Vagina (tissue), 2 donors: ENCODE measurements at places on chromosomes 13 and 19.

GRCh38 chr19:10587022-10587838 lies at the start of gene AP1M2:
TSS of gene AP1M2 (minus strand) at chr19:10587312. CDS start at chr19:10587231, 81 bp downstream.
- no peak for DNase-seq
- no peak within 1 kb of the TSS for H3K4me3 ChIP-seq
- no peak within 1 kb of the TSS for H3K27ac ChIP-seq
- H3K36me3 ChIP-seq, result no peaks in the 10 kb centered on the region

- no peak for DNase-seq
- no peak overlapping the region for H3K27ac ChIP-seq
- no peaks in the 10 kb centered on the region for H3K36me3 ChIP-seq
- H3K4me1 ChIP-seq, result peaks cover 13% of the 10 kb centered on the region
These were observed 62.2 kb downstream of the CCNE1 start for GRCh38 chr19:29873801-29874575.

DNA sequence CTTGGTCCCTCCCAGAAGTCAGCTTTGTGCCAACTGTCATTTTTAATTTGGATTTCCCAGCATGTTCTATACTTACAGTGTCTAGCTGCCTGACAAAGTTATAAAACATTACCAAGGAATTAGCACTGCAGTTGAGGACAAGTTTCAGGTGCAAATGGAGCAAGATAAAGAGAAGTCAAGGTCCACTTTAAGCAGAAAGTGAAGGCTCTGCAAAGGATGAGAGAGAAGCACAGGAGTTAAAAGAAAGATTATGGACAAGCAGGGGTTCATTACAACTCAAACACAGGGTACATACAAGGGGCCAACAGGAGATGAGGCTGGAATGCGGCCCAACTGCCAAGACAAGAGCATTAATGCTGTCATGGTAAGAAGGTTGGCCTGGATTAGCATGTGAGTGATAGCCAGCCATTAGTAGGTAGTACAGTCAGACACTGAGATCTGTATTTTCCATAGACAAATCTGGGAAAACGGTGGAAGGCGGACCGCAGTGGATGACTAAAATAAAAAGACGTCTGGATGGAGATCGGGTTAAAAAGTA lies 17.6 kb downstream of the UBL3 start:
- no peak overlapping the region for H3K4me3 ChIP-seq
- no peaks in the 10 kb centered on the region for H3K36me3 ChIP-seq
- no peak for DNase-seq
- H3K4me1 ChIP-seq, result peaks cover 63% of the 10 kb centered on the region

DNA sequence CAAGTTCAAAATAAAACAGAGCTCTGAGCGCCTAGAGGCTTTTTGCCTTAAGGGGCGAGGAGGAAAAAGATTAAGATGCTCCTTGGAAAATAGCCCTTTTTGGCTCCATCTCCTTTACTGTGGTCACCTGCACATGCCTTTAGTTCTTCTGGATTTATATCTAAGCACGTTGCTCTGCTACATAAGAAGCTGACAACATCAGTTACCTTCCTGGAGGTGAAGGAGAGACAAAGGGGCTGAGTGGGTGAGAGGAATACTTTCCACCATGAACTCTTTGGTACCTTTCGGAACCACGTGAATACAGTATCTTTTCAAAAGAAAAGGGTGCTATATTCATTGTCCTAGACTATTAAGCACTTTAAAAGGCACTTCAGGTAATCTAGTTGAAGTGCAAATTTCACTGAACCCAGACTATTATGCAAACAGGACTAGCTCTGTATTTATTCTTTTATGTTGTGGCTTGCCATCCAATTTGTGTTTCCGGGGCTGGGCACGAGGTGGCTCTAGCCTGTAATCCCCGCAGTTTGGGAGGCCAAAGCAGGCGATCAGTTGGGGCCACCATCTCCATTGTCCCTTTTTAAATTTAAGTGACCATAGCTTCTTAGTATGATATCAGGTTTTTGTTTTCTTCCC lies 201.5 kb downstream of the TM9SF2 start:
- no peaks in the 10 kb centered on the region for H3K4me1 ChIP-seq
- no peak overlapping the region for H3K27ac ChIP-seq
- no peaks in the 10 kb centered on the region for H3K36me3 ChIP-seq

DNA sequence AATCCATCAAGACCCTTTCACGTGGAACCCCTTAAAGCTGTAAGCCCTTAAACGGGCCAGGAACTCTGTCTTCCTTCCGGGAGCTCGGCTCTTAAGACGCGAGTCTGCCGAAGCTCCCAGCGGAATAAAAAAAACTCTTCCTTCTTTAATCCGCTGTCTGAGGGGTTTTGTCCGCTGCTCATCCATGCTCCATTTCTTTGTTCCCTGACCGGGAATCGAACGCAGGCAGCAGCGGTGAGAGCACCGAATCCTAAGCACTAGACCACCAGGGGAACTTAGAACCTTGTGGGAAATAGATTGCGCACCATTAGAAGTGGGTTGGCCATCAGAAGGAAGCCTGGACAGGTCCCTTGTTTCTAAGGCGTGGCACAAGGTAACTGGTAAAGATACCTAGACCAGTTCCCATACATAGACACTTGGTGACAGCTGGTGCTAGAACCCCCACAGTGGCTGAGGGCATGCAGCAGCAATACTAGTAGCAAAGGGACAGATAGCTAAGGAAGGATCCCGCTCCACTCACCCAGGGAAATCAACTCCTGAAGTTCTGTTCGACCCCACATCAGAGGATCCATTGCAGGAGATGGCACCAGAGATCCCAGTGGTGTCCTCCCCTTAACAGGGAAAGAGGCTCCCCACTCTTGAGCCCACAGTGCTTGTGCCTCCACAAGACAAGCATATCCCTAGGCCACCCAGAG lies 1.5 kb upstream of the RGCC start:
- no peak overlapping the region for H3K27ac ChIP-seq
- H3K36me3 ChIP-seq, result no peaks in the 10 kb centered on the region
- no peaks in the 10 kb centered on the region for H3K27me3 ChIP-seq

GRCh38 chr13:27419328-27419727 lies 5.1 kb upstream of the GTF3A start:
- no peaks in the 10 kb centered on the region for H3K27me3 ChIP-seq
- H3K27ac ChIP-seq, result no peak overlapping the region
- peaks cover 7% of the 10 kb centered on the region for H3K4me1 ChIP-seq
- no peak for DNase-seq
- no peak overlapping the region for H3K4me3 ChIP-seq

DNA sequence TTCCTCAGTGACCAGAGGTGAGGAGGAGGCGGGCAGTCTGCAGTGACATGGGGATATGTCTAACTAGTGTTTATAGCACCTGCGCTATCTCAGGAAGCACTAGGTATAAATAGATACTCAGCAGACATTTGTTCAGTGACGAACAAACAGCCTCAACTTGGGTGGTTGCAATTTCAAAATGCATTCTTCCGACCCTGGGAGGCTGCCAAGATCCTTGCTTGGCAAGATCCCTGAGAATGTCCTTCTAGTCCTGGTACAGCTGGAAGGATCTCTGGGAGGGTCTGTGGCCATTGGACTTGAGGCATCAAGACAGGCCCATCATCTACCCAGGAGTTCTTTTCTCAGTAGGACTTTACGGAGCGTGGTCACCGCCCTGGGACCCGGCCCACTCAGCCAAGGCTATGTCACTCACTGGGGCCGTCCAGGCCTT lies 299.5 kb downstream of the ZNF536 start:
- H3K36me3 ChIP-seq, result no peaks in the 10 kb centered on the region
- no peak overlapping the region for H3K4me3 ChIP-seq
- H3K27ac ChIP-seq, result no peak overlapping the region
- H3K27me3 ChIP-seq, result no peaks in the 10 kb centered on the region
- H3K4me1 ChIP-seq, result no peaks in the 10 kb centered on the region

- no peaks in the 10 kb centered on the region for H3K27me3 ChIP-seq
- H3K36me3 ChIP-seq, result no peaks in the 10 kb centered on the region
- DNase-seq, result no peak
- no peak overlapping the region for H3K4me3 ChIP-seq
These were observed 211.5 kb upstream of the MIR17HG start for GRCh38 chr13:91135968-91136367.

DNA sequence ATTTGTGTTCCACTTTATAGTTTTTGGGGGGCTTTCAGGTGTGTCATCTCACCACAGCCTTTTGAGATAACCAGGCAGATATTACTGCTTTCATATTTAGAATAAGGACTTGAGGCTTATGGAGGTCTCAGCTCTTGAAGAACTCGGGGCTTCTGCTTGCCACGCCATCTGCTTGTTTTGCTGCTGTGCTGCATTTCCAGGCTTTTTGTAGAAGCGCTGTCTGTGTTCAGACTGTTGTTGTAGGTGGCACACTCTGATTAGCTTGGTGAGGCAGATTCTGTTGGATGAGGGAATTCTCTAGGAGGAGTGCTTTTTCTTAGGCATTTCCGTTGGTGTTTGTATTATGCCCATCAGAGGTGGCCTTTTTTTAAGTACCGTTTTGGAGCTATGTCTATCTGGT lies 57.2 kb downstream of the WASF3 start:
- no peaks in the 10 kb centered on the region for H3K4me1 ChIP-seq
- H3K36me3 ChIP-seq, result no peaks in the 10 kb centered on the region
- H3K4me3 ChIP-seq, result no peak overlapping the region
- H3K27me3 ChIP-seq, result no peaks in the 10 kb centered on the region

- H3K4me1 ChIP-seq, result no peaks in the 10 kb centered on the region
- no peak overlapping the region for H3K27ac ChIP-seq
- DNase-seq, result no peak
- no peaks in the 10 kb centered on the region for H3K36me3 ChIP-seq
- H3K27me3 ChIP-seq, result no peaks in the 10 kb centered on the region
- no peak overlapping the region for H3K4me3 ChIP-seq
These were observed 1495.1 kb downstream of the UQCRFS1 start for GRCh38 chr19:27717825-27718224.

DNA sequence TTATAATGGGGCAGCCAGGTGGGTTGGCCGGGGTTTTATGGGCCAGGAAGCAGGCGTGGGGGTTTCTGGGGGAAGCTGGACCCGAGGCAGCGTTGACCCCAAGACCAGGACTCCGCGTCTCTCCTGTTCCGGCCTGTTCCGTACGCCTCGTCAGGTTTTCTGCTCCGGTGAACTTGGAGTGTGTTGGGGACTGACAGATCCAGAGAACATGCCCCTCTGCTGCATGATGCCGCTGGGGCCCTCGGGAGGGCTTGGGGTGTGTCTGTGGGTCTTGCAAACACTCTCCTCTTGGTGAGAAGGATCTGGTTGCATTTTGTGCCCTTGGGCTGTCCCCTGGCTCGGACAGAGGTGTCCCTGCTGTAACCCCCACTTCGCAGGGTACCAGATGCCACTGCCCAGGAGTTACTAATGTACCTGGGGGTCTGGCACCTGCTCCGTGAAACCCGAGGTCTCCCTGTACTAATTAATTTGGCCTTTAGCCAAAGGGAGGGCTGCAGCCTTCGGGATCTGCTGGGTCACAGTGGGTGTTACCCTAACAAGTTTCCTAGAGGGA lies 15.6 kb downstream of the KDM4B start:
- H3K27ac ChIP-seq, result no peak overlapping the region
- H3K4me3 ChIP-seq, result no peak overlapping the region
- DNase-seq, result no peak
- H3K4me1 ChIP-seq, result peaks cover 91% of the 10 kb centered on the region
- H3K27me3 ChIP-seq, result no peaks in the 10 kb centered on the region
- H3K36me3 ChIP-seq, result no peaks in the 10 kb centered on the region

GRCh38 chr13:19695428-19695827 lies 62.0 kb downstream of the MPHOSPH8 start:
- no peaks in the 10 kb centered on the region for H3K36me3 ChIP-seq
- H3K4me3 ChIP-seq, result no peak overlapping the region
- no peaks in the 10 kb centered on the region for H3K4me1 ChIP-seq
- DNase-seq, result no peak
- H3K27ac ChIP-seq, result no peak overlapping the region

DNA sequence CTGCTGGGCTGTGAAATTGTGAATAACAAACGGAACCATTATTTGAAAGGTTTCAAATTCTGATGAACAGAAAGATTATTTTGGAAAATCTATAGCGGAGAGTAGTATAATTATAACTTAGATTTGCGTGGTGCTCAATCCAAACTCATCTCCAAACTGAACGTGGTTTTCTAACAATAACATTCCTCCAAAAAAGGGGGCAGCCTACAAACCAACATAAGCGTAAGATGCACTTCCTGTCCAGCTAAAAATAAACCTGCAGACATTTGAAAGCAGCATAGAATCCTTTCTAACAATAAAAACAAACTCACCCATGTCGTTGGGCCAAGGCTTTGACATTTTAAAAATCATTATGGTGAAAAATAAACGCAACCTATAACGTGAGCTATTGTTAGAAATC lies 178.4 kb downstream of the COL4A1 start:
- H3K4me1 ChIP-seq, result peaks cover 18% of the 10 kb centered on the region
- no peak overlapping the region for H3K4me3 ChIP-seq
- no peaks in the 10 kb centered on the region for H3K27me3 ChIP-seq
- H3K27ac ChIP-seq, result no peak overlapping the region

- H3K27me3 ChIP-seq, result no peaks in the 10 kb centered on the region
- no peaks in the 10 kb centered on the region for H3K36me3 ChIP-seq
- peak overlapping the region; percentile 69 for H3K27ac ChIP-seq
- DNase-seq, result no peak
- no peak overlapping the region for H3K4me3 ChIP-seq
- H3K4me1 ChIP-seq, result peaks cover 38% of the 10 kb centered on the region
These were observed 9.6 kb downstream of the CAPN12 start for GRCh38 chr19:38734426-38735256.

DNA sequence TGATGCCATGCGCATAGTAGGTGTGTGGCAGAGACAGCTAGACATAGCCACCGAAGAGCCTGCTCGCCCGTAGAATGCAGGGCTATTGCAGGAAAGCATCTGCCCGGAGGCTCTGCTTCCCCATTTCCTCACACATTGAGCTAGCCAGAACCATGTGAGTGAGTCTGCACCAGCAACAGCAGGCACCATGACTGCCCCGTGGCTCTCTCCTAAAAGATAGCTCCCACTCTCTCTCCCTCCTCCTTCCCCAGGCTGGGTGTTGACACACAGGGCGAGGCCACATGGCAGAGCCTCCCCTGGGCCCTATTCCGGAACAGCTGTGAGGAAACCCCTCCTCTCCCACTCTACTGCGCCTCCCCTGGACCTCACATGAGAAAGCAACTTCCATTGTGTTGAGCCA lies 52.3 kb upstream of the ATP12A start:
- no peaks in the 10 kb centered on the region for H3K36me3 ChIP-seq
- no peak overlapping the region for H3K27ac ChIP-seq
- no peaks in the 10 kb centered on the region for H3K4me1 ChIP-seq
- H3K27me3 ChIP-seq, result no peaks in the 10 kb centered on the region
- H3K4me3 ChIP-seq, result no peak overlapping the region
